Cardiac muscle cell (in vitro differentiated cells and primary cell): ENCODE measurements at places on chromosomes 11 and 22. TPM values are rescaled to one million over a fixed set of nuclear protein-coding genes. Genes with fewer than 3 reads are reported as not detected.

Gene MS4A3
- not detected in 2 replicates for total RNA-seq

Gene OR51B2
- total RNA-seq, result 1.6 TPM in 1 of 2 replicates, not detected in the other

Gene TSSK2
- not detected in 2 replicates for total RNA-seq

Gene MMP27
- total RNA-seq, result not detected in 2 replicates

Gene INPP5J
- 19.8 and 25.9 TPM in 2 replicates for total RNA-seq

Gene CASP1
- total RNA-seq, result not detected in 2 replicates

Gene ATP5MG
- total RNA-seq, result 65.3 and 90.5 TPM in 2 replicates

Gene SLC35E4
- total RNA-seq, result 8.7 and 12.2 TPM in 2 replicates

Gene PRR5
- 32.1 and 41.7 TPM in 2 replicates for total RNA-seq

Gene FGF4
- not detected in 2 replicates for total RNA-seq

Gene MIAT
- total RNA-seq, result 0.21 and 0.66 TPM in 2 replicates
